Germinal center (tissue), 1 donor: ENCODE measurements at places on chromosomes 11 and 22.

GRCh38 chr11:79414041-79414440, 26.8 kb downstream of the TENM4 start:
- no peak for DNase-seq

DNA sequence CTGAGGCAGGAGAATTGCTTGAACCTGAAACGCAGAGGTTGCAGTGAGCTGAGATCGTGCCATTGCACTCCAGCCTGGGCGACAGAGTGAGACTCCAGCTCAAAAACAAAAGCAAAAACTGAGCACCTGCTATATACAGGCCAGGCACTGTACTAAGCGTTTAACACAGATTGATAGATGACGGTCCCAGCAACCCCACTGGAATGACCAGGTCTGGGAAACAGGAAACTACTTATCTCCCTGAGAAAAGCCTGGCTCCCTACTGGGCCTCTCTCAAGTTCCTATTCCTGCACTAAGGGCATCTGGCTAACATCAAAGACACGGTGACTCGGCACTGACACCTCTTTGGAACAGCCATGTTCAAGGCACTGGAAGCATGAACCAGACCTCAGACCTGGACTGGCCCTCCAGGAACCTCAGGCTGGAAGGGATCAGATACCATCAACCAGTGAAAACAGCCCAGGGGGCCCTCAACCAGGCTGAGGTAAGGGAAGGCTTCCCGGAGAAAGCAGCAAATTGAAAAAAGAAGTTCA, 16.6 kb downstream of the ARAP1 start:
- no peak for DNase-seq

GRCh38 chr11:72240461-72241290, 3.3 kb downstream of the PHOX2A start:
- DNase-seq: no peak

GRCh38 chr22:36756746-36757655, 18.9 kb downstream of the IFT27 start:
- DNase-seq: no peak

DNA sequence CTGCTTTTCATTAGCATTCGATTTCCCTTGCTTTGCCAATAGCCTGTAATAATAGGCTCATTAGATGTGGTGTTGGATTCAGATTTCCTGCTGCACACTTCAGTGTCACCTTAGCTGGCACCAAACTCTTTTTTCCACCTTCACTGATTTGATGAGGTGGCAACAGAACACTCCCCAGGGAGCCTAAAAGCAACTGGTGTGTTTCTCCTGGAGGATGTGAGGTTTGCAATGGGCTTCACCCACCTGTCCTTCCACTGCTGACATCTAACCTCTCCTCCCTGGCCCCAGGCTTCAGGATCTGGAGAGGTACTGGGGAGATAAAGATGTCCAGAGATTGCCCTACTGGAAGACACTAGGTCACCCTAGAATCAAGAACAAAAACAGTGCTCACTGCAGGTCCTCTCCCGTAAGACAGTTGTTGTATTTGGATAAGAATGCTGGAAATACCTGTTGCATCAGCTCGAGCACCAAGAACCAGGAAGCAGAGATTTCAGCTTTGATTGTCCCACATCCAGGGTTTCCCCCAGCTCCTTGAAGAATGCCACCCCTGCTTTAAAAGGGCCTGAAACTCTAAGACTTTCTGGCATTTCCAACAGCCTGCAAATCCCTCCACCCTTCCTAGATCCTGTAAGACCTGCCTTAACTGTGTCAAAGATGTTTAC, 96.9 kb downstream of the SLC1A2 start:
- no peak for DNase-seq

DNA sequence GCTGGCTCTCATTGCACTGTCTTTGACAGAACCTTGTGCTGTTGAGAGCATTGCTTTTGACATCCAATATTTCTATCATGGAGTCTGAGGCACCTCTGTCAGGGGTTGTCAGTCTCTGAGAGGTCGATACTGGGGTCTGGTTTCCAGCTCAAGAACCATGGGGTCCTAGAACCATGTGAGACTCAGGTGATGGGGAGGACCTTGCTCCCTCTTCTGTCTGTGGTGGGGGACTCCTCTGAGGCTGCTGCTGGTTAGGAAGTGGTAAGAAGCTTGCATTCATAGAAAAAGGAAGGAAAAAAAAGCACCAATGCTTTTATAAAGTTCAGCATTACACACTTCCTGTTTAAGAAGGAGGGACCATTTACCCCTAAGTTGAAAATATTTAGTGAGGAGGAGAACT, 91.8 kb upstream of the CD44 start:
- DNase-seq: peak; percentile 17

DNA sequence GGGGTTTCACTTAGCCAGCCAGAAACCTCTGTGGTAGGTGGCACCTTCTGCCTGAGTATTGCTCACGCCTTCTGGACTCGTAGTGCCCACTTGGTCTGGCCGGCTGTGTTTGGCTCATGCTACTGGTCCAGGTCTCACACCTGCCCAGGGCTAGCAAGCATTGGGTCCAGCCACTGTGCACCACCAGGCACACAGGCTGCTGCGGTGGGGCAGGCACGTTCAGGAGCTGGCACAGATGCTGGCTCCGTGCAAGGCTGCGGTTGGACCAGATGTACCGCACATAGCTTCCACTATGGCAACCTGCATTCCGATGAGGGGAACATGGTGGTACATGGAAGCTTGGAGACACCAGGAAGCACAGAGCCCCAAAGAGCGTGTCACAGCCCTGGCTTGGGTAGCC, 34.8 kb upstream of the EXPH5 start:
- no peak for DNase-seq

DNA sequence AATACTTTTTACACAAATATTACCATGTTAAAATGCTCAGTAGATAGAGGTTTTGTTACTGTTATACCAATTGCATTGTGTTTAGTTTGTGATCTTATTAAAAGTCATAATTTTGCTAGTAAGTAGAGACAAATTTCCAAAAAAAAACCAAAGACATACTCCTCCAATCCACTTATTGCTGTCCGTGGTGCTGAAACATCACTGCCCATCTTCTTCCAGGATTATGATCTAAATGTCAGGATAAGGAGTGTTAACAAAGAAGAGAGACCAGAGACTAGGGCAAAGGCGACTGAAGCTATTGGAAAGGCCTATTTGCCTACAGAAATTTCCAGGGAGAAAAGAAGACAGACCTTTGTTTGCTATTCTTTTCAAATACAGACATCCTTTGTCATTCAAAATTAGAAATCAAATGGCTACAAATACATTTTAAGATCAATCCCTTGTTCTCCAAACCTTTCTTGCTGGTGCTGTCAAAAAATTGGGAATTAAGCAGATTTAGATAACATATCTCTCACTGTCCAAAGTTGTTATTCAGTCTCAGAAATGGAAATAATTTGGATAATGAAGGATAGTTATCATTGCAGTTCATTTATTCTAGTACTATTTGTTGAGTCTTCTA, 199.7 kb downstream of the C11orf91 start:
- DNase-seq: no peak

- no peak for DNase-seq
These were observed 3.2 kb upstream of the RFPL2 start for GRCh38 chr22:32207971-32208480.

DNA sequence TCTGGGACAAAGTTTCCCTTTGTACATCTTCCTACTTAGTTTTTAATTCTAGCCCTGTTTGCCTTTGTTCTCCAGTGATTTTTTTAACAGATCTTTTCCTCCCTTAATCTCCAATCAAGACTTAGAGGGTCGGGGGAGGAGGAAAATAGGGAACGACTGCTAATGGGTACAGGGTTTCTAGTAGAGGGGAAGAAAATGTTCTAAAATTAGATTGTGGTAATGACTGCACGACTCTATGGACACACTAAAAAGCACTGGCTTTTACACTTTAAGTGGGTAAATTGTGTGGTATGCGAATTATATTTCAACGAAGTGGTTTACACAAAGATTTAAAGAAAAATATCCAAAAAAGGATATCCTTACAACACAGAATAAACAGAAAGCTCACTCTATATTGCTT, 110.0 kb upstream of the SPON1 start:
- DNase-seq: no peak

- DNase-seq: no peak
These were observed 29.0 kb downstream of the NECTIN1 start for GRCh38 chr11:119700030-119700429.

DNA sequence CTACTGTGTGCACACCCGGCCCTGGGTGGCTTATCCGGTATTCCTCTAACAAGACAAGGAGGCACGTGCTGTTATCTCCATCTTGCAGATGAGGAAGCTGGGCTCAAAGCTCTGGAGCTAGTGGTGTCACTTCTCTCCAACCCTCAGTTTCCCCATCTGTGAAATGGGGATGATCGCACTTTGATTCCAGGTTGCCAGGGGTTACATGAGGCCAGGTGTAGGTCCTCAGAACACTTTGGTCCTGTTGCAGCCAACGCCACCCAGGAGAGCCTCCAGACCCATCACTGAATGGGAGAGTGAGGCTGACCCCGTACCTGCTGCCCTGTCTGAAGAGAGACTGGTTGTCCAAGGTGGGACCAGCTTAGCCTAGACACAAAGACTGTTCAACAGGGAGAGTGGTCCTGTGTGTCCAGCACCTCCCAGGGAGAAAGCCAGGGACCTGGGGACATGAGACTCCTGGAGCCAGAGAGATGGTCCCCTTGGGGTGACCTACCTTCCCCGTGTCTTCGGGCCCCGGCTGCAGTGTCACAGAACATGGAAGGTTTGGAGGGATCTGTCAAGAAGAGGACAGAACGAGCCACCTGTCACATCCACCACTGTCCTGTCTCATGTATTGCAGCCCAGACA, 41.0 kb downstream of the TPBGL start:
- DNase-seq: no peak

GRCh38 chr11:92504004-92504403, 279.4 kb downstream of the FAT3 start:
- DNase-seq: no peak

DNA sequence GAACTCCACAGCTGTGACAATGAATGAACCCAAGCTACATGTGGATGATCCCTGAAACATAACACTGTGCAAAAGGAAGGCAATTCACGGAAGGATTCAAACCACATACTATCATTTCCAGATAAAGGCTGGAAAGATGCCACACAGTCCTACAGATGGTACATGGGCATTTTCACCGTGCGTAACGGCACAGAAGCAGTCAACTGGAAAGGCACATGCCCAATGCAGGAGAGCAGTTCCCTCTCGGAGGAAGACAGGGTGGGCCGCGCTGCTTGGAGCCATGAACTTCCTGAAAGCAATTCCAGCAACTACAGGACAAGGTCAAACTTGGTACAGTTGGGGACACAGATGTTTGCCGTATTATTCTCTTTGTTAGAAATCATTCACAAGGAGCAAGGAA, 103.7 kb downstream of the SHANK2 start:
- no peak for DNase-seq

- no peak for DNase-seq
These were observed 6.6 kb upstream of the CHEK1 start for GRCh38 chr11:125618383-125618782.

GRCh38 chr11:101553891-101554292, 29.9 kb downstream of the TRPC6 start:
- no peak for DNase-seq

DNA sequence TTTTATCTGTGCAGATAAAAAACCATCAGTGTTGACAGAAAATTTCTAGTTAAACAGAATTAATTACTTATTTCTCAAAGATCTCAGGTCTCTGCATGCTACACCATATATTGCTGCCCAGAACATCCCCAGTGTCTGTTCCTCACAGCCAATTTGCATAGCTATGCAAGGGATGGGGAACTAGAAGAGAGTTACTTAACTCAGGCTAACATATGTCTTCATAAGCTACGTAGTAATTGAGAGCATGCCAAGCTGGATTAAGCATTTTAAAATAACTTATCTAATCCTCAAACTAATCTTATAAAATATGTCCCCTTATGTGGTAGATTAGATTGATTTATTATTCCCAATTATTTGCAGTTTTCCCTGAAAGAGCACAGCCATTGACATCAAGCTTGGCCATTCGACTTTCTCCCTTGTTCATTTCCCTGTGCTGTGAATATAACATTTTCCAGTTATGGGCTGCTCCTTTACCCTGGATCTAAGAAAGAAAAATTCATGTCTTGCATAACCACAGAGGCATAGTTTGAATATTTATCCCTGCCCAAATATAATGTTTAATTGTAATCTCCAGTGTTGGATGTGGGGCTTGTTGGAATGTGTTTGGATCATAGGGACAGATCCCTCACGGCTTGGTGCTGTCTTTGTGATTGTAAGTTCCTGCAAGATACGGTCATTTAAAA, 69.1 kb downstream of the C11orf87 start:
- DNase-seq: no peak
